ENCODE measurements at places on chromosomes 7 and 10.

GRCh38 chr7:4766666-4767519 lies 8.5 kb upstream of the AP5Z1 start:
- no peak for DNase-seq

- DNase-seq, result no peak
Observed at GRCh38 chr10:127280446-127280845, 84.1 kb upstream of the INSYN2A start.

DNA sequence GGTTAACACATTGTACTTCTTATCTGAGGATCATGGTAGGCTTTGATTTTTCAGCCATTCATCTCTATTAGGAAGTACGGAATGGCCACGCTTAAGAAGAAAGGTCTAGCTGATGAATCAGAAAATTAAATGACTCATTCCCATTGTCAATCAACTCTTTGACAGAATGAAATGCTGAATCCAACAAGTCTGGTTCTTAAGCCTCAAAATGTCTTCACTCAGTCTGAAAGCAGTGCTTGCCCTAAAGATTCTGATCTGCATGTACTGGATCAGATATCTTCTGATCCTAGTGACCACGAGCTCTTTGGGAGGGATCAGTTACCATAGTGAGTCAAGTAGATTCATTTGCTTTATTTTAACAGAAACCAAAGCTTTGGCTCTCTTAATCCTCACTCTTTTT lies 5.7 kb upstream of the CELF2 start:
- DNase-seq, result no peak

GRCh38 chr7:44994877-44995554 lies 5.0 kb upstream of the CCM2 start:
- DNase-seq, result no peak

DNA sequence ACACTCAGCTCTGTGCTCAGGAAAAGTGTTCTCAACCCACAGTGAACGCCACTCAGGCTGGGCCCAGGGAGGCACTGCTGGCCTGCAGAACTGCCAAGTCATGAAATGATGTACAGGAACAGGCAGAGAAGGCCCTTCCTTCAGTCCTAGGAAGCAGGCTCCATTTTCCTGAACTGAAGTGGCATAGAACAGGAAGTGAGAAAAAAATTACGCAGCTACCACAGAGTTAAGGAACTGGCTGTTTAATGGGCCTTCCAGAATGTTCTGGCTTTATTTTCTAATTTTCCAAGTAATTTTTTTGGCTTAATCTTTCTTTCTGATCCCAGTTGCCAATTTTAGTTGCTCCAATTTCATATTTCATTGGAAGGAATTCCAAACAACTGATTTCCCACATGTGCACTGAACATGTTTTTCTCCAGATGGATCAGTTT lies 39.3 kb downstream of the LRRC18 start:
- no peak for DNase-seq

All from stomach (tissue), 19 donors.